ENCODE measurements at places on chromosomes 1 and 21. TPM values are rescaled to one million over a fixed set of nuclear protein-coding genes. Genes with fewer than 3 reads are reported as not detected.

DNA sequence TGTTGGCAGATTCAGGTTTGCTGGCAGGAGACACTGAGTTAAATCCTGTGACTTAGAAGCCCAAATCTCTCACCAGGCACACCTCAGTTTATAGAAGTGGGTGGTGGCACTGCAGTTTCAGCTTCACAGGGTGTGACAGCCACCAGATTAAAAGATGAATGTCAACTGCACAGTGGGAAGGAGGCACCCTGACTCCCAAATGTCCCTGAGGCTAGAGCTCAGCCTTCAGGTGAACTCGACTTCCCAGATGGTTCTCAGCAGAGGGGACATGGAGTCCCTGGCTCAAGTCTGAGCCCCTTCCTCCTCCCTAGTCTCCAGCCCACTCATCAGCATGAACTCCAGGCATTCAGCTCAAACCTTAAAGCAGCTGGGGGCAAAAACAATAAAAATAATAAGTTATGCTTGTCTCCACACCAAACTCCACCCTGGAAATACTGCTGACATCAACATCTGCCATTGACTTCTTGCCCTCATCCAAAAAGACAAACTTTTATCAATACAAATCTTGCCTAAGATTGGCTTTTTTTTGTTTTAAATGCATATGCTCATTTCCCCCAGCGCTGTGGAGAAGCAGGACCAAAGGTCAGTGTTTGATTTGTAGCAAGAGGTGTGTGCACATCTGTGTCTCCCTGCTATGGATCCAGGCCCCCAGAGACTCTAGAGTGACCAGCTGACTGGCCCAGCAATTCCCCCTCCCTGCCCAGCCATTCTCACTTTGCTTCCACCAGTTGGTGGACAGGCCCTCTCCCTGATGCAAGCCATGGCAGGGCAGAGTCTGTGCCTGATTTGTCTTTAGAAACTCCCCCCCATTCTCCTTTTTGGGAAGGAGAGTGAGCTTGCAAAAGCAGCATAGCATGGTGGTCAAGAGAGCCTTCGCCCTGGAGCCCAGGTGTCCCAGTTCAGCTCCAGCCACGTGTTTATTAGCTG is 18.5 kb upstream of the S100A7 start:
- no peak for DNase-seq

PRR9 gene
- not detected for total RNA-seq

CHRNB2 gene
- not detected for total RNA-seq

OBSCN gene
- 65.3 TPM for total RNA-seq

COL11A1 gene
- total RNA-seq, result not detected

DNA sequence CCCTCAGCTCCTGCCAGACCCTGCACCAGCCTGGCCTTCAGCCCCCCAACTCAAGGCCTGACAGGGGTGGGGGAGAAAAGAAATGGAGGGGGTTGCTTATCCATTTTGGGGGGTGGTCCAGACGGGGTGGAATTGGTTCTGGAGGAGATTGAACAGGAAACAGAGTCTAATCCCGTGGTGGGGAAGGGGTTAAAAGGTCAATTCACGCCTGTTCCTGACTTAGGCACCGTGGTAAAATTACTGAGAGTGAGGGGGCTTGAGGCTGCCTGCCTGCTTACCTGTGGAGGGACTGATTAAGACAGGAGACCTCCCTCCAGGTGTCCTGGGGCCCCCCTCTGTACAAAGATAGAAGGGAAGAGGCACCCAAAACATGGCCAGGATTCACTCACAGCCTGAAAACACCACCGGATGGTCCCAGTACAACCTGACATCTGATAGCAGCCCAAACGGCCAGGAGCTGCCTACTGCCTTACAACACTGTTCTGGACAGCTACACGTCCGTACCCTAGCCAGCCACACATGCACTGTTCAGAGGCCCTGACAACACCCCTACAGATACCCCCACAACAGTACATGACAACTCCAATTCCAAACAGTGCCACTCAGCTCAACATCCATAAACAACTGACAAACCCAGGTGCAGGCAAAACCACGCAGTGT is 31.8 kb downstream of the AHDC1 start:
- no peak for DNase-seq

DNA sequence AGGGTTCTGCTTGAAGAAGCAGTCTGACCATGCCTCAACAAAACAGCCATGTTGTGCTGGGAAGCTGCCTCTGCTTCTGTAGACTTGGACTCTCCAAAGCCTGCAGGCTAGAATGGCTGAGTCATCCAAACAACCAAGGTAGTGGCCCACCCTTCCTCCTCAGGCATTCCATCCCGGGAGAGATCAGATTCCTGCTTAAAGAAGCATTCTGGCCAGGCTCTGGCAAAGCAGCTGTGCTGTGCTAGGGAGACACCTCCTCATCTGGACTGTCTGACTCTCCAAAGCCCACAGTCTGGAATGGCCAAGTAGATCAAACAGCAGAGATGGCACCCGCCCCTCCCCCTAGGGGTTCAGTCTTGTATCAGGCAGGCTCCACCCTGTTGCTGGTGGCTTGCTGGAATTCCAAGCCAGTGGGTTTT is 38.3 kb upstream of the F3 start:
- no peak for DNase-seq

- DNase-seq, result no peak
These were observed 70.0 kb upstream of the SLC45A1 start for GRCh38 chr1:8247811-8248436.

TFAP2E gene
- total RNA-seq, result 4.5 TPM

GRCh38 chr1:155052439-155053395 is 1.6 kb downstream of the ADAM15 start:
- DNase-seq, result peak; percentile 57

- peak; percentile 59 for DNase-seq
These were observed 19.6 kb upstream of the C1orf159 start for GRCh38 chr1:1135339-1136136.

CFAP45 gene
- 2.4 TPM for total RNA-seq

- no peak for DNase-seq
These were observed 15.3 kb downstream of the ZBTB7B start for GRCh38 chr1:155017946-155018316.

- no peak for DNase-seq
These were observed 4.6 kb downstream of the UBAP2L start for GRCh38 chr1:154225370-154225769.

DNA sequence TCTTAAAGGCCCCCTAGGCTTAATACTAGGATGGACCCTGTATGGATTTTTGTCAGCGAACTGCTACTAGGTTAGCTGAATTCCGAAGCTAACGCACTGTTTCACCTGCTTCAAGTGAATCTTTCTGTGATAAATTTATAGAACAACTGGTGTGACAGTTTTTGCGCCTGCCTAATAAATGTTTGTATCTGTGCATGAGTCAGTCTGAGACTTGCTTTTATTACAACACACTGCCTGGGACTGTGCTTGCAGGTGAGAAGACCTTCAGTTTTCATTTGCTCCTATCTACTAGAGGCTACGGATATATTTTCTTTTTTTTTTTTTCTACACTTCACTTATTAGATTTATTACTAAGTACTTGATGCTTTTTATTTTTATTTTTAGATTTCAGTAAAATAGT is 420.9 kb downstream of the SMYD3 start:
- DNase-seq, result no peak

HSD3B2 gene
- total RNA-seq, result not detected

TCP10L gene
- total RNA-seq, result 0.51 TPM

- no peak for DNase-seq
These were observed 135.4 kb upstream of the POGK start for GRCh38 chr1:166703726-166704462.

- no peak for DNase-seq
These were observed 199.6 kb downstream of the LTN1 start for GRCh38 chr21:28793043-28793442.

EFCAB7 gene
- total RNA-seq, result 11.2 TPM

GRCh38 chr1:47812904-47813514 is 184.2 kb downstream of the TRABD2B start:
- DNase-seq, result no peak

ZRANB2 gene
- total RNA-seq, result 160 TPM

OR2T2 gene
- total RNA-seq, result 3.9 TPM

- DNase-seq, result no peak
These were observed 5.1 kb upstream of the HNRNPU start for GRCh38 chr1:244869364-244869827.

- DNase-seq, result no peak
These were observed 98.4 kb downstream of the SMYD2 start for GRCh38 chr1:214379236-214379970.

CCDC27 gene
- total RNA-seq, result not detected

DNA sequence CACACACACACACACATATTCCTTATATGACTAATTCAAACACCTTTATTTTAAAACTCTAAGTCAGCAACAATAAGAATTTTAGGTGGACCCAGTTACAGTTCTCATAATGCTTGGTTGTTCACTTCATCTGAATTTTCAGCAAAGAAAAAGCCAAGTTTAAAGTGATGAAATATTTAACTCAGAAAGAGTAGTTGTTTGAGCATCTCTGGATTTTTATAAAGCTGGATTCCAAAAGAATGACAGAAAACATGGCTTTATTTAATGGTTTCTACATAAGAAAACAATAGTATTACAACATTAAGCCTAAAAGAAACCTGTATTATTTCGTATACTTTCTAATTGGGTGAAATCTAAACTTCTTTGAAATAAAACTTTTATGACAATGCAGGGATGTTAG is 54.2 kb upstream of the ADAMTS5 start:
- no peak for DNase-seq

DNA sequence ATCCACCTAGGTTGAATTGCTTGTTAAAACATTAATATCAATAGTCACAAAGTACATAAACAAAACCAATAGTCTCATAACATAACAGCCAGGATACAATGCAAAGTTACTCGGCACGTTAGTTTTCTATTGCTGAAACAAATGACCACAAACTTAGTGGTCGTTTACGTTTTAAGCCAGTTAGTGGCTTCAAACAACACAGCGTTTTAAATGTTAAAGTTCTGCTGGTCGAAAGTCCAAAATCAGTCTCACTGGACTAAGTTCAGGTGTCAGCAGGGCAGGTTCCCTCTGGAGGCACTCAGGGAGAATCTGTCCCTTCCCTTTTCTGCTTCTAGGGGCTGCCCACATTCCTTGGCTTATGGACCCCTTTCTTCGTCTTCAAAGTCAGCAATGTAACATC is 35.6 kb upstream of the ATP1A1 start:
- DNase-seq, result no peak

DNA sequence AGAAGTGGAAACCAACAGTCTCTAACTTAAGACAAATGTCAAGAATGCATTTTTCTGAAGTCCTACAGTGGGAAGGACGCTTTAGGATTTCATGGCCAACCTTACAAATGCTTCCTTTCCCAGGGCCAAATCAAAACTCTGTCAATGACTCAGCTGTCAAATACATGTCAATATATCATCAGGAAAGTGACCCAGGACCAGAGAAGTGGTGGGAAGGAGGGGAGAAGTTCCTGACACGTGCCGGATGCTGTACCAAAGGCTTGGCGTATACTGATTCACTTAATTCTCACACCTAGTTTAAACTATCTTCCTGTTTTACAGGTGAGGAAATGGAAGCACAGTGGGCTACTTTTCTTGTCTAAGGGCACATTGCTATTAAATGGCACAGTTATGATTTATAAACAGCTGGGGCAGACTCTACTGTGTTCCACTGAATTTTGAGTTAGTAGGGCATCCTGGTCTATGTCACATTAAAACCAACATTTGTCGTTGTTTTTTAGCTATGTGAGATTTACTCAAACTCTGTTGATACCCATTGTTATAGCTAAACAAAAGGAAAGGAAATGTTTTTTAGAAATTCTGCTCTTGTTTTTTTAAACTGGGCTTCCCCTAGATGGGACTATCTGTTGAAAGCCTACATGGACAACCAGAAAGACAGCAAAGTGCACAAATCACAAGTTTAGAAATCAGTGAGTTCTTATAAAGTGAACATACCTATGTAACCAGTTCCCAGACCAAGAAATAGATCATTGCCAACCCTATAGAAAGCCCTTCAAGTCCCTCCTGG is 208.2 kb upstream of the SGIP1 start:
- no peak for DNase-seq

GRCh38 chr21:39675590-39675989 is 62.9 kb downstream of the B3GALT5 start:
- DNase-seq, result no peak

GRCh38 chr1:39928809-39929587 is 25.9 kb upstream of the MFSD2A start:
- DNase-seq, result no peak

PROX1 gene
- 3.8 TPM for total RNA-seq

GRCh38 chr1:174572771-174573170 is 125.0 kb downstream of the GPR52 start:
- no peak for DNase-seq

DNA sequence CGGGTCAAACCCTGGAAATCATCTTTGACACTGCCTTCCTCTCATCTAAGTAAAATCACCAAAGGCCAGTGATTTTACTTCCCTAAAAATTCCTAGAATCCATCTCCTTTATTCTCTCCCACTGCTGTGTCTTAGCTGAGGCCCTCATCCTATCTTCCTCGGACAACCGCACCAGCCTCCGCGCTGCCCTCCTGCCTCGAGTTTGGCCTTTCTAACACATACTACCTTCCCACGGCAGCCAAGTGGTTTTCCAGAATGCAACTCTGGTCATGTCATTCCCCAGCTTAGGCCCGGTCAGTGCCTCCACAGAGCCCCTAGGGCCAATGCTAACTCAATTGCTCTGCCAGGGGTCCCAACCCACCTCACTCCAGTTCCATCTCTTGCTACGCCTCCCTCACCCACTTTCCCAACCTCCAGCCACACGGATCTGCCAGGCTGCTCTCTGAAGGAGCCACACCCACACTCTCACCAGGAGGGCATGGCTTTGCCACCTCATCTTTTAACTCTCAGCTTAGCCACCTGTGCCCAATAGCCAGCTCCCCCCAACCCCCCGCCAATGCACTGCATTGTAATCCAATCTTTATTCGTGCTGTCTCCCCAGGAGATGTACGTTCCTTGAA is 6.8 kb downstream of the TMEM9 start:
- no peak for DNase-seq

- DNase-seq, result no peak
These were observed 16.7 kb downstream of the SHISA4 start for GRCh38 chr1:201905234-201905890.

GRCh38 chr1:157626099-157626498 is 28.2 kb upstream of the FCRL4 start:
- DNase-seq, result peak; percentile 72

DNA sequence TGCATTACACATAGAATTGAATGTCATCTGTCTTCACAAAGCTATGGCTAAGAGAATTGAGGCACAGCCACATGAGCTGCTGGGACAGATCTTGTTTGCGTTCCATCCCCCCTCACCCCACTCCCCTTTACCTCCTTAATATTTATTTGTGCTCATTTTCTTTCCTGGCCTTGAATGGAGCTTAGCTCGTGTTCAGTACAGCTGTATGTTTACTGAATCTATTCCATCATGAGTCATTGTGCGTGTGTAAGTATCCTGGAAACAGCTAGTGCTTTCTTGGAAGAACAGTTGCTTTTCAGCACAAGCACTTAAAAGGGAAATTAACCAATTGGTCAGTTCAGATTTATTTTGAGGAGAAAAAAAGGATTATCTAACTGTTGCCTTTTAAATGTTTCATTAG is 14.7 kb downstream of the PROX1 start:
- no peak for DNase-seq

RYR2 gene
- not detected for total RNA-seq

DNA sequence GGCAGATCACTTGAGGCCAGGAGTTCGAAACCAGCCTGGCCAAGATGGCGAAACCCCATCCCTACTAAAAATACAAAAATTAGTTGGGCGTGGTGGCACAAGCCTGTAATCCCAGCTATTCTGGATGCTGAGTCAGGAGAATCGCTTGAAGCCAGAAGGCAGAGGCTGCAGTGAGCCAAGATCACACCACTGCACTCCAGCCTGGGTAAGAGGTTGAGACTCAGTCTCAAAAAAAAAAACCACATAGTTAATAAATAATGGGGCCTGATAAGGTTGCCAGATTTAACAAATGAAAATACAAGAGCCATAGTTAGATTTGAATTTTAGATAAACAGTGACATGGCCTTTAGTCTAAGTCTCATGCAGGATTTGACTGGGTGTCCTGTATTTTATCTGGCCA is 175.7 kb downstream of the ZZZ3 start:
- no peak for DNase-seq
